Retina (tissue), 1 donor: ENCODE measurements at places on chromosomes 16 and 17.

DNA sequence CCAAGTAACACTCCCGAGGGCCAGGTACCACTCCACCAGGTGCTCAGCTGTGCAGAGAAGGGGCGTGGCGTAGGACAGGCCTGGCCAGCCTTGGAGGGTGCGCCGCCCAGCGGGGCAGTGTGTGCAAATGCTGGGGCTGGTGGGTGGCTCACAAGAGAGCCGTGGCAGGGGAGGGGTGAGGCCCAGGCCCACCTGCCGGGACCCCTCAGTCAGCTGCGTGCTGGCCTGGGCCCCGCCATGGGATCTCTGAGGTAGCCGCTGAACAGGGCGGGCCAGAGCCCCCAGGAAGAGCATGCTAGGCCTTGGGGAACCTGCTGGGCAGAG, 8.8 kb downstream of the TPSG1 start:
- DNase-seq: no peak

- DNase-seq: no peak
Observed at GRCh38 chr16:10098991-10099390, 83.2 kb downstream of the GRIN2A start.

- no peak for DNase-seq
Observed at GRCh38 chr17:16106161-16106891, 106.7 kb downstream of the TTC19 start.

DNA sequence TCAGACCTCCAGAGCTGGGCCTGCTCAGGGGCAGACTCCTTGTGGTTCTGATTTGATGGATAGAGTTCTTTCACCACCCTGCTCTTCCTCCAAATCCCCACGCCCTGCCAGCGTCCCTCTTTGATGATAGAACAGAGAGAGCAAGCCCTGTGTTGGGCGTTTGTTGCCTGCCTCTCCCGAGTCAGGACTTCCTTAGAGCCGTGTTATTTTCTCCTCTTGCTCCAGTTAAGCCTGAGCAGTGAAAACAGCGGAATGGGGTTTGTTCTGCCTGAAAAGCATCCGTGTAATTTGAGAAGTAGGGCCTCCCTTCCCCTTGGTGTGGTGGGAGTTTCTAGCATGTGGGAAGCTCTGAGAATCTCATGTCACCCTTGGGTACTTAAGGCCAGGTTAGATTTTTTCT, 22.1 kb downstream of the TMEM94 start:
- no peak for DNase-seq

GRCh38 chr16:30030011-30030685, 923 bp downstream of the TLCD3B start:
- no peak for DNase-seq

DNA sequence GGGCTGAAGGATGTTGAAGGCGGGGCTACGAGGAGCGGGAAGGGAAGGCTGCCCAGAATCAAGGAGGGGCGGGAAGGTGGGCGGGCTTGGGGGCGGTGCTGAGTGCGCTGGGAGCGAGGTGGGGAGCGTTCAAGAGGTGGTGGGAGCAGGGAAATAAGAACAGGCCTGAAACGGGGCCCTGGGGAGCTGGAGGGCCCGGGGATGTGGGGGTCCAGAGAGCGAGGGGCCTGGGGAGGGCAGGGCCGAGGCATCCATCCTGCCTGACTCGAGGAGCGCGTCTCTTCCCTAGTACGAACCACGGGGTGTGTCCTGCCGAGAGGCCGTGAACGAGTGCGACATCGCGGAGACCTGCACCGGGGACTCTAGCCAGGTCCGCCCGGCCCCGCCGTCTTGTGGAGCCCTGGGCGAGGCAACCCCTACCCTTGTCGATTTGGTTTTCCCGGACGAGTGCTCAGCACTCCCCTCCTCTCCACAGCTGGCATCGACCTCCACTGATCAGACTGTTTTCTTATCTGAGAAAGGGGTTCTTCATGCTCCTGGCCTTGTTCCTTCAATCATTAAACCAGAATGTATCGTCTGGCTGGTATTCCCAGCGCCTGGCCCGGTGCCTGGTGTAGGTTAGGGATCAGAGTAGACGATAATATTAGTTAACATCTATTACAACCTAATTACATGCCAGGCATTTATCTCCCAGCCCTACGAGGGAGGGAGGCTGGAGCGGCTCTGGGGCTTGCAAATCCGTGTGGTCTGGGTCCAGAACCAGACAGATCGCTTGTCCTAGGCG, 17.2 kb downstream of the ADAM11 start:
- DNase-seq: peak; percentile 44

DNA sequence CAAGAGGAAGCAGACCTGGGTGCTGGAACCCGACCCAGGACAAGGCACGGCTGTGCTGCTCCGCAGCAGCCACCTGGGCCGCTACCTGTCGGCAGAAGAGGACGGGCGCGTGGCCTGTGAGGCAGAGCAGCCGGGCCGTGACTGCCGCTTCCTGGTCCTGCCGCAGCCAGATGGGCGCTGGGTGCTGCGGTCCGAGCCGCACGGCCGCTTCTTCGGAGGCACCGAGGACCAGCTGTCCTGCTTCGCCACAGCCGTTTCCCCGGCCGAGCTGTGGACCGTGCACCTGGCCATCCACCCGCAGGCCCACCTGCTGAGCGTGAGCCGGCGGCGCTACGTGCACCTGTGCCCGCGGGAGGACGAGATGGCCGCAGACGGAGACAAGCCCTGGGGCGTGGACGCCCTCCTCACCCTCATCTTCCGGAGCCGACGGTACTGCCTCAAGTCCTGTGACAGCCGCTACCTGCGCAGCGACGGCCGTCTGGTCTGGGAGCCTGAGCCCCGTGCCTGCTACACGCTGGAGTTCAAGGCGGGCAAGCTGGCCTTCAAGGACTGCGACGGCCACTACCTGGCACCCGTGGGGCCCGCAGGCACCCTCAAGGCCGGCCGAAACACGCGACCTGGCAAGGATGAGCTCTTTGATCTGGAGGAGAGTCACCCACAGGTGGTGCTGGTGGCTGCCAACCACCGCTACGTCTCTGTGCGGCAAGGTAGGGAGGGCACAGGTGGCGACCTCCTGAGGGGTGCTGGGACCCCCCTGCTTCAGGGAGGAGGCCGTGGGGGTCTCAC, 667 bp downstream of the FSCN2 start:
- DNase-seq: no peak

- no peak for DNase-seq
Observed at GRCh38 chr16:23453338-23454052, 506 bp upstream of the COG7 start.

GRCh38 chr17:1764284-1764683, 2.4 kb downstream of the SERPINF1 start:
- peak; percentile 39 for DNase-seq

DNA sequence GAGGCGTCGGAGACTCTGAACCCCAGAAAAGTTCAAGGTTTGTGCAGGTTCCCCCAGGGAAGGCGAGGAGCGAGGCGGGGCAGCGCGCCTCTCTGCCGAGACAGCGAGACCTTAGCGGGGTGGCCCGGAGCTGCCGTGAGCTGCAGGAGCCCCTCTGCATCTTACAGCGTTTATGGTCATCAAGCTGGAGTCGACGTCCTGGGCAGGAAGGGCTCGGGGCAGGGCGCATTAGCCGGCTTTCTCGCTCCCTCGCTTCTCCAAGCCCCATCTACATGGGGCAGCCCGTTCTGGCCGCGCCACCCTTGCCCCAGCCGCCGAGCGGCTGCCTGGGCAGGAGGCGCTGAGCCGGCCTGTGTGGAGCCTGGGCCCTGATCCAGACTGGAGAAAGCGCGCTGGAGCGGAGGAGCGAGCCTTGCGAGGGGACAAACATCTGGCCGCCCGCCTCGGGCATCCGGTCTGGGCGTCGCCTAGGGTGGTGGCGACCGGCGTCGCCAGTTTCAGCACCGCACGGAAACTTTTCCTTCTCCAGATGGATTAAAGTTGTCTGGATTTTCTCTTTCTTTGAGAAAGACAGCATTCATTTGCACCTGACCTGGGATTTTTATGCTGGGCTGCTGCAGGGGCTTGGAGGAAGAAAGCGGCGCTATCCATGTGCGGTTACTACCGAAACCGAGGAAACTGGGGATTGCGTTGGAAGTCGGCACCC, 750 bp downstream of the TMEM132E start:
- peak; percentile 83 for DNase-seq

- DNase-seq: no peak
Observed at GRCh38 chr16:12881182-12881581, 20.2 kb upstream of the SHISA9 start.

GRCh38 chr17:44558334-44558709, 1.0 kb downstream of the FZD2 start:
- peak; percentile 75 for DNase-seq

DNA sequence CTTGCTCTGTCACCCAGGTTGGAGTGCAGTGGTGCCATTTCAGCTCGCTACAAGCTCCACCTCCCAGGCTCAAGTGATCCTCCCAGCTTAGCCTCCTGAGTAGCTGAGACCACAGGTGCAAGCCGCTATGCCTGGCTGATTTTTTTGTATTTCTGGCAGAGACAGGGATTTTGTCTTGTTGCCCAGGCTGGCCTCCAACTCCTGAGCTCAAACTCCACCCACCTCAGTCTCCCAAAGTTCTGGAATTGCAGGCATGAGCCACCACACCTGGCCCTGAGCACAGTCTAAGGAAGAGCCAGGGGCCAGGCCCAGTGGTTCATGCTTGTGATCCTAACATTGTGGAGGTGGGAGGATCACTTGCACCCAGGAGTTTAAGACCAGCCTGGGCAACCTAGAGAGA, 21.8 kb upstream of the BCO1 start:
- DNase-seq: no peak

- peak; percentile 71 for DNase-seq
Observed at GRCh38 chr16:977081-977701, 4.4 kb upstream of the SOX8 start.

- peak; percentile 83 for DNase-seq
Observed at GRCh38 chr17:74961657-74962350, 10.8 kb downstream of the HID1 start.

- no peak for DNase-seq
Observed at GRCh38 chr17:46822388-46822921, 4.0 kb upstream of the WNT3 start.
